ENCODE measurements at places on chromosomes 1 and 21.
A peak's percentile ranks its signal among the peaks of the same experiment; 100 is the strongest.

DNA sequence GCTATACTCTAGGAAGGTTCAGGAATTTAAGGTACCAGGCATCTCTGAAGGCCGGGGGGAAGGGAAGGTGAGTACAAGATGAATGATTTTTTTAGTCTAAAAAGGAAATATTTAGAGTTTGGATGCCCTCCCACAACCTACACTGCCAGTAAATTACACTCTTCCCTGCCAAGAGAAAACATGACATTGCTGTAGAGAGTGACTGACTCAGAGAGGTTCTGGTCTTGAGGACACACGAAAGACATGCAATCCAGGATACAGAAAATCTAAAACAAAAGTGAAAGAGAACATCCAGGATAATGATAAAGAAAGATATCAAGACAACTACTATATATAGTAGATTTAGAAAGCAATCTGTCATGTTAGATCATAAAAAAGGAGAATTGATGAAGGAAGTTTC, 200.5 kb downstream of the TYW3 start:
- no peak for DNase-seq

DNA sequence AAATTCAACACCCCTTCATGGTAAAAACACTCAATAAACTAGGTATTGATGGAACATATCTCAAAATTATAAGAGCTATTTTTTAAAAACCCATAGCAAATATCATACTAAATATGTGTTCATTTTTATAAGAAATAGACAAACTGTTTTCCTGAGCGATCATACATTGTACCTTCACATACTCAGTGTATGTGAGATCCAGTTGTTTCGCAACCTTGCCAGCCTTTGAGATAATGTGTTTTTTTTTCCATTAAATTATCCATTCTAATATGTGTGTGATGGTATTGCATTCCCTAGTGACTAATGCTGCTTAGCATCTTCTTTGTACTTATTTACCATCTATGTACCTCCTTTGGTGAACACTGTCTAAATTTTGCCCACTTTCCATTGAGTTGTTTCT, 47.1 kb downstream of the CFH start:
- DNase-seq, result no peak

DNA sequence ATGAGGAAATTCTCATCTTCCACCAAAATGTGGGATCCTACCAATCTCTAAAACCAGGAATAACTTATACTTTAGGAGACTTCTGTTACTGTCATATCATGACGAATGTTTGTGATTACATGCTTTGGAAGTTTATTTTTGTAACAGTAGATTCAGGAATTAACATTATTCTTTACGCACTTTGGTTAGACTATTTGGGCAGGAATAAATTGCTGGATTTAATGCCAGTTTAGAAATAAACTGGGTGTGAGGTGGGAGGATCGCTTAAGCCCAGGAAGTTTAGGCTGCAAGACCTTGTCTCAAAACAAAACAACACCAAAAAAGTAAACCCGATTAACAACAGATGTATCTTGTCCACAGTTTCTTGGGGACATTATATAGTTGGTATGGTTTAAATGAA, 52.1 kb downstream of the MIGA1 start:
- no peak for DNase-seq

DNA sequence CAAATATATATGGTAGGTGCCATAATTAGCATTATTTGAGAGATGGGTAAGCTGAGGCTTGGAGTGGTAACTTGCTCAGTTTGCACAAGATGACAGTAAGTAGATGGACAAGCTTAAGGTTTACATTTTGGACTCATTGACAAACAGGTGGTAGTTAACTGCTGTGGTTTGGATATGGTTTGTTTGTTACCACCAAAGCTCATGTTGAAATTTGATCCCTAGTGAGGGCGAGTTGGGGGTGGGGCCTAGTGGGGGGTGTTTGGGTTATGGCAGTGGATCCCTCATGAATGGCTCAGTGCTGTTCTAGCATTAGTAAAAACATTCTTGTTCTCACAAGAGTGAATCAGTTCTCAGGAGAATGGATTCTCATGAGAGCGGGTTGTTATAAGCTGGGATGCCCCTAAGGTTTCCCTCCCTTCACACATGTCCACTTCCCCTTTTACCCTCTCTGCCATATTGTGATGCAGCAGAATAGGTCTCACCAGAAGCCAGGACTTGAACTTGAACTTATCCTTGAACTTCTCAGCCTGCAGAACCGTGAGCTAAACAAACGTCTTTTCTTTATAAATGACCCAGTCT, 6.6 kb upstream of the PRRX1 start:
- no peak for DNase-seq

- DNase-seq, result peak; percentile 59
Measured at GRCh38 chr1:156652131-156652991, 10.4 kb downstream of the BCAN start.

- DNase-seq, result no peak
Measured at GRCh38 chr1:207965392-207966387, 54.8 kb upstream of the CD34 start.
